ENCODE measurements at places on chromosomes 5 and 9.

DNA sequence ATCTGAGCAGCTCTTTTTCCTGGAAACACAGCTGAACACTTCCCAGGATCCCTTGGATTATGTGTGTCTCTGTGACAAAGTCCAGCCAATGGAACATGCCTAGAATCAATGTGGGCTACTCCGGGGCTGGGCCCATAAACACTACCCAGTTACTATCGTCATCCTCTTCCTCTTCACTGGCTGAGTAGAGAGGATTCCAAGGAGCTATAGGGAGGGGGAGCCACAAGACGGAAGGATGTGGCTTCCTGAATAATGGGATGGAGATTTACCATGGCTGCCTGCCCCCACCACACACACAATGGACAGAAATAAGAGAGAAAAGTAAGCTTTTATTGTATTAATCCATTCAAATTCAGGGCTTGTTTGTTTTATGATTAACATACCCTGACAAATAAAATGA, 22.1 kb upstream of the TAS2R1 start:
- no peak for DNase-seq

DNA sequence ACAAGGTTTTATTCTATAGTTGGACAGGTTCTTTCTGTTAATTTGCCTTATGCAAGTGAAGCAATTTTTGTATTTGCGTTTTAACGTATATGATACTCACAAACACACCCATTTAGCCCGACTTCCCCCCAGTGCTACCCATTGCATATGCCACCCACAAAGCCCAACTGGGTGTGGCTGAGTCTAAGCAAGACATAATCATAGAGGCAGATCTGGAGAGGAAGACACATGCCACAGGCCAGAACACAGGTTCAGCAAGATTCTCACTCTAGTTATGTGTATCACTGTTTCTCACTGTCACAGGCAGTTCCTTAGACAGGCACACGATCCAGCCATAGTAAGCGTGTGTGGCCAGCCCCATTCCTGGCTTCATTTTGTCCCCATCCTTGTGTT, 29.0 kb upstream of the PUM3 start:
- no peak for DNase-seq

GRCh38 chr9:87381050-87381711, 116.5 kb upstream of the DAPK1 start:
- DNase-seq, result peak; percentile 48

DNA sequence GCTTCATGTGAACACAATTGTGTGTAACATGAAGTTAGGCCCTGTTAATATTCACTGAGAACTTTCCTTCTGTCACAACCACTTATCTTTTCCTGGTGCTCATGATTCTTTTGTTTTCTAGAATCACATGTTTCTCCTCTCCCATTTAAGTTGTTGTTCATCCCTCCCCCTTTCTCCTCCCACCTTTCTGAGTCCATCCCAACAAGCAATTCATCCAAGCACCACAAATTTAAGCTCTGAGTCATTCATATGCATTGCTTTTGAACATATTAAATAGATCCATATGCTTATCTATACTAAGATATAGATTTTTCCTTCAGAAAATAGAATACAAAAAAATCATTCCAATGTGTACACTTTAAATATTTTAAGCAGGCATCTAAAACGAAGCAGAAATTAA, 75.2 kb upstream of the NFIB start:
- DNase-seq, result peak; percentile 43

DNA sequence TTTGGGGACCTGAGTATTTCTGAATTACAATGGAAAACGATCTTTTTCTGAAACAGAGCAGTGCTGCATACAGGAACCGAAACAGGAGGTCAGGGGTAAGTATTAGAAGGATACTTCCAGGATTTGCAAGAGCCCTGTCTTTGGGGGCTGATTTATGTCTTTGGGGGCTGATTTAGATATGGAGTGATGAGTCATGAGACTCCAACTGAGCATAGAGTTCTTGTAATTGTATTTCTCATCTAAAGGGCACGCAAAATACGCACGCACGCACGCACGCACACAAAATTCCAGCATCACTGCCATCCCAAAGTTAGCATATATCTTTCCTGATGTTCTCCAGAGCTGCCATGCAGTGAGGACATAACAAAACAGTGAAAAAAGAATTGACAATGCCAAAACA, 414.8 kb upstream of the CCNH start:
- peak; percentile 4 for DNase-seq

DNA sequence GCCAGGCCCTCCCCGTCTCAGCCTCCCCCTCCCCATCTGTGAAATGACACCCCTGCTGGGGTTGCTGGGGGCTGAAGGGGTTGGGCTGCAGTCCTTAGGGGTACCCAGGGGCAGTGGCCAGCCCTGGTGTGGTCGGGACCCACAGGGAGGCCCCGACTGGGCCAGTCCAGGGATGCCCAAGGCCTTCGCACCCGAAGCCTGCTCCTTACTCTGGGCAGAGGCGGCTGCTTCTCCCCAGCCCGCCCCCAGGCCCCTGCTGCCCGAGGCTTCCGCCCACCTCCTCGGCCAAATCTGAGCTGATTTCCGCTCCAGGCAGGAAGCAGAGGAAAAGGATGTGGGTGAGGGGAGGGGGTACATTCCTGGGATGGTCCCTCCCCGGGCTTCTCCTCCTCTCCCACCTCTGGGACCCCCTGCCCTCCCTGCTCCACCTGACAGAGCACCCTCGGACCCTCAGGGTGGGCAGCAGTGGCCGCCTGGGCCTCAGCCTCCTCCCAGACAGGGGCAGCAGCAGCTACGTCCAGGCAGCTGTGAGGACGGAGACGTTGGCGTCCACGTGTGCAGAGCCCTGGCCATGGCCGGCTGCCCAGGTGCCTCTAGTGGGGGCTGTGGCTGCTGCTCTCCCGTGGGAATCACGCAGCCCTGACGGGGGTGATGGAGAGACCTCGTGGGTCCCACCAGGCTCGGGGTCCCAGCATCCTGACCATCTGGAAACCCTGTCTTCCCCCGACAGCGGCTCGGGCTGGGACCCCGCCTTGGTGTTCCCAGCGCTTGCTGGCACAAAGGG, 4.2 kb upstream of the NRARP start:
- no peak for DNase-seq

- peak; percentile 44 for DNase-seq
Observed at GRCh38 chr5:87069974-87070608, 197.6 kb upstream of the RASA1 start.

- DNase-seq, result no peak
Observed at GRCh38 chr5:154241021-154241420, 50.5 kb downstream of the GALNT10 start.

DNA sequence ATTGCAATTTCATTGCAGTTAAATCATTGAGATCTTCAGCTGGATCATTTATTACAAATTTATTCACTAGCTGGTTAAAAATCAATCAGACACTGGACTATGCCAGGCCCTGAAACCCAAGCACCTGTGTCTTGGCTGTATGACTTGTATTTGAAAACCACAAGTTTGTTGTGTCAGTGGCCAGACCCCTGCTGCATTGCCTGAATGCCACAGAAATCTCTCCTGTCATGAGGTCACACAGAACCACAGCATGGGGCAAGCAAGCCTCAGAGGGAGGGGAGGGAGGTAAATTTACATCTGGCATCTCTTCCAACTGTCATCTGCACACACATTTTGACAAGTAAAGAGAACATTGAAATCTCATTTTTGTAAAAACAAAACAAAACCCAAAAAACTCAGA, 90.0 kb downstream of the ARRDC3 start:
- DNase-seq, result no peak

DNA sequence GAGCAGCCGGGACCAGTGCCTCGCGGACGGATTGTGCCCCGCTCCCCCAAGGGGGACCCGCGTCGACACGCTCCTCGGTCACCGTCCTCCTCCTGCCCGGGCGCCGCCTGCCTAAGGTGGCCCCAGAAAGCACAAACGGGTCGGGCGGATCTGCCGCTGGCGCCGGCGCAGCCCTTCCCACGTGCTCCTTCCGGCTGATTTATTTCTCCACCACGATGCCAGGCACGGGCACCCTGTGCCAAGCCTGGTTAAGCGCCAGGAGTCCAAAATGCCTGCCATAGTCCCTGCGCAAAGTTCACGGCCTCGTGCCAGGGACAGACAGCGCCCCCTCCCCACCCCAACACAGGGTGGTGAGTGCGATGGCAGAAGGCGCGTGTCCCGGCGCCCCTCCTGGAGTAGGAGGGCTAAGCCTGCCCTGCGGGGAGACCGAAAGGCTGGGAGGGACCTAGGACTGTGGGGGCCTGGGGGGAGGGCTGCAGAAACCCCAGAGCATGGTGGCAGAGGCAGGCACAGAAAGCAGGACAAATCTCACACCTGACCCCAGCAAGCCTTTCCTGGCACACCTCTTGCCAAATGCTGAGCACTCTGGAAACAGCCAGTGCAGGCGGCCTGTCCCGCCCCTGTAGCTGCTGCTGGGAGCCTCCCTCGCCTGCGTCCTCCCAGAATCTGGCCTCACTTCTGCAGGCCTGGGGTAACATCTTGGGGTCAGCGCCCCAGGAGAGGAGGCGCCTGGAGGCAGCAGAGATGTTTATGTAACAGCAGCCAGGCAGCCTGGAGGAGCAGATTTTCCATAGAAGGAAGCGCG, 1.1 kb upstream of the NOTCH1 start:
- no peak for DNase-seq

GRCh38 chr9:135039916-135040645, 47.4 kb upstream of the OLFM1 start:
- DNase-seq, result no peak

- no peak for DNase-seq
Observed at GRCh38 chr5:108436696-108437095, 54.8 kb upstream of the FBXL17 start.

- DNase-seq, result no peak
Observed at GRCh38 chr5:36407396-36407795, 105.7 kb upstream of the RANBP3L start.

GRCh38 chr5:81212211-81212751, 20.8 kb upstream of the CKMT2 start:
- no peak for DNase-seq

GRCh38 chr9:125749951-125750626, 2.9 kb downstream of the PBX3 start:
- no peak for DNase-seq

DNA sequence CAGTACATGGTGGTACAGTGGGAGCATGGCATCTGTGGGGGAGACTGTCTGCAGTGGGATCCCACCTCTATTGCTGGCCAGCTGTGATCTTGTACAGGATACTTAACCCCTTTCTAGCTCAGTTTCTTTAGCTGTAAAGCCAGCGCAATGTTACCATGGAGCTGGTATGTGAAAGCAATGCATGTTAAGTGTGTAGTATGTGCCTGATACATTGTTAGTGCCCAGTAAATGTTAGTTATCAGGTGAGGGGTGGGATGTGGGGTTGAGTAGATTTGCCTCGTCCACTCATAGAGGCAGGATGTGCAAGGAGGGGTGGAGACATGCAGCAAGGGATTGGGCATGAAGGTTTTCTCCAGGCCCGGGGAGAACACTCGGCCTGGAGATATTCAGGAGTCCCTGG, 12.3 kb downstream of the ZBED3 start:
- DNase-seq, result no peak

GRCh38 chr5:142866563-142867275, 96.5 kb downstream of the ARHGAP26 start:
- DNase-seq, result peak; percentile 62

DNA sequence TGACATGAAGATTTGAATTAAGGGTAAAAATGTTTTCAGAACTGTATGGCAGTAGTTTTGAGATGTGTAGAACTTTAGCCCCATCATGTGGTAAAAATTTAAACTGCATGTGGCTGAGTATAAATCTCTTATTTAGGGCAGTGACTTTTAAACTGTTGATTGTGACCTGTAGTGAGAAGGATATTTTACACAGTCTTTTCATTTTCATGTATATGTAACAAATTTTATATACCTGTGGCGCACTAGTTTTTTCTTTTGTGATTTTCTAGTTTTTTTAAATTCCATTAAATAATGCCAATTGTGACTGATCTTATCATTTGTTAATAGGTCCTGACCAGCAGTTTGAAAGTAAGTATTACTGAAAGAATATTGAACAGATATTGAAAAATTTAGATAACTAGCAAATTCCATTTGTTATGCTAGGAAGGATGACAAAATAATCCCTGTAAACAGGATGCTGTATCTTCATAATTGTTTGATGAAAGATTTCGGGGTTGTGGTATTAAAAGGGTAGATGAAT, 47.2 kb downstream of the GPBP1 start:
- DNase-seq, result peak; percentile 61

GRCh38 chr9:2214707-2215106, 199.6 kb downstream of the SMARCA2 start:
- no peak for DNase-seq

DNA sequence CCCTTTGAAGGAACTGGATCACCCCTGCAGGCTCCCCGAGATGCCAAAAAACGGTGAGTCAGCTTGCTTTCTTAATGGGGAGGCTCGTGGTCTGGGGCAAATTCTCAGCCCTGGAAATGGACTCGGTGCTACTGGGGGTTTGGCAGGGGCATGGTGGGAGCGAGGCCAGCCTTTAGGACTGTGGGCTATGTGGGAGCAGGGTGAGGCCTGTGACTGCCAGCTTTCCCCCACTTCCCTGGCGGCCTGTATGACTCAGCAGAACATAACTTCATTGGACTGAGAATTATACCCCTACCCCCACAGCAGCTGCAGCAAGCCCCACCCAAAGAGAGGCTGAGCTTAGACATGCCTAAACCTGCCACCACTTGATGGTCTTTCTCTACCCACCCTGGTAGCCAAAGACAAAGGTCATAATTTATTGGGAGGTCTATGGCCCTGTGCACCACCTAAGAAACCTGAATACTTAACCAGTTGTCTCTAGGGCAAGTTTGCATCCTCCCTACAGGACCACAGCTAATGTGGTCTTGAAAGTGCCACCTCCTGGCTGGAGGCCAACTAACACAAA, 325.3 kb downstream of the TLE1 start:
- DNase-seq, result no peak

DNA sequence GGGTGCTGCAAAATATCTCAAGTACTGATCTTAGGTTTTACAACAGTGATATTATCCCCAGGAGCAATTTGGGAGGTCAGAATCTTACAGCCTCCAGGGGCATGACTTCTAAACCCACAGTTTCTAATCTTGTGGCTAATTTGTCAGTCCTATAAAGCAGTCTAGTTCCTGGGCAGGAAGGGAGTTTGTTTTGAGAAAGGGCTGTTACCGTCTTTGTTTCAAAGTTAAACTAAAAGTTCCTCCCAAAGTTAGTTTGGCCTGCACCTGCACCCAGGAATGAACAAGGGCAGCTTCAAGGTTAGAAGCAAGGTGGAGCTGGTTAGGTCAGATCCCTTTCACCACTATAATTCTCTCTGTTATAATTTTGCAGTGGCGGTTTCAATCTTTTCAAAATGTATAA, 81.7 kb downstream of the SFXN1 start:
- DNase-seq, result no peak

- no peak for DNase-seq
Observed at GRCh38 chr9:113973226-113973625, 97.1 kb downstream of the ZNF618 start.

- DNase-seq, result no peak
Observed at GRCh38 chr5:2129568-2130272, 247.0 kb upstream of the IRX4 start.

DNA sequence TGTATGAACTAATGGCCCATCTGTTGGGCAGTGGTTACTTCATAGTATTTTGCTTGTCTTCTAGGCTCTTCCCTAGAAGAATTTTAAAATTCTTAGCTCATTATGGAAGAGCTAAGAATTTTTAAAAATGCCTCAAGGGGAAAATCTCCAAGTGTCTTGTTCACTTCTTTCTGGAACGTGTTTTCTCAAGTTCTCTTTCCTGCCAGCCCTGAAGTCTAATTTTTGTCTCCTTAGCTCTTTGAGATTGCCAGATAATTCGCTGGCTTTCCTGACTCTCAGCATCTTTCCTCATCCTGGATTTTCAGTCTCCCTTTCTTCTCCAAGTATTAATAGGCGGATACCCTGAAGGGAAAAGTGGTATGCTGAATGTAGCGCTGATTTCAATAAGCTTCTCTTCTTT, 395.4 kb downstream of the ARRDC3 start:
- DNase-seq, result peak; percentile 66

GRCh38 chr9:137226338-137227053, 806 bp upstream of the RNF224 start:
- DNase-seq, result no peak
